ENCODE measurements at places on chromosomes 1 and 21.

GRCh38 chr21:19328954-19329353 lies 925.4 kb upstream of the TMPRSS15 start:
- no peak for DNase-seq

GRCh38 chr21:45846373-45847160 lies 135.0 kb upstream of the COL6A1 start:
- no peak for DNase-seq

DNA sequence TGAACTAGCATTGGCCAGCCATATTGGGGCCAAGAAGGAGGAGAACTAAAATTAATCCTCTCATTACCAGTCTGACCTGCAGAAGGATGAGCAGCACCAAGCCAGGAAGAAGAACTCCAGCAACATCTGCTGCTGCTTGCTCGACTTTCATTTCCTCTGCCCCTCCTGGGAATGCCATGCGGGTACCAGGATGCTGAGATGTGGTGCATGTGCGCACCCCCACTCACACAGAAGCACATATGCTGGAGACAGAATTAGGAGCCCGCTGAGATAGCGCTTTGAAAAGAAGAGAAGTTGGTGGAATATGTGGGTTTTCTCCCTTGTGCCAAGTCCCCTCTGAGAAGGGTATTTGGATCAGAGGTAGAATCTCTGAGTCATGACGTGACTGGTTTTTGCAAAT lies 70.4 kb downstream of the PLXNA2 start:
- DNase-seq, result no peak

GRCh38 chr1:30253807-30254440 lies 469.5 kb downstream of the MATN1 start:
- DNase-seq, result peak; percentile 19

DNA sequence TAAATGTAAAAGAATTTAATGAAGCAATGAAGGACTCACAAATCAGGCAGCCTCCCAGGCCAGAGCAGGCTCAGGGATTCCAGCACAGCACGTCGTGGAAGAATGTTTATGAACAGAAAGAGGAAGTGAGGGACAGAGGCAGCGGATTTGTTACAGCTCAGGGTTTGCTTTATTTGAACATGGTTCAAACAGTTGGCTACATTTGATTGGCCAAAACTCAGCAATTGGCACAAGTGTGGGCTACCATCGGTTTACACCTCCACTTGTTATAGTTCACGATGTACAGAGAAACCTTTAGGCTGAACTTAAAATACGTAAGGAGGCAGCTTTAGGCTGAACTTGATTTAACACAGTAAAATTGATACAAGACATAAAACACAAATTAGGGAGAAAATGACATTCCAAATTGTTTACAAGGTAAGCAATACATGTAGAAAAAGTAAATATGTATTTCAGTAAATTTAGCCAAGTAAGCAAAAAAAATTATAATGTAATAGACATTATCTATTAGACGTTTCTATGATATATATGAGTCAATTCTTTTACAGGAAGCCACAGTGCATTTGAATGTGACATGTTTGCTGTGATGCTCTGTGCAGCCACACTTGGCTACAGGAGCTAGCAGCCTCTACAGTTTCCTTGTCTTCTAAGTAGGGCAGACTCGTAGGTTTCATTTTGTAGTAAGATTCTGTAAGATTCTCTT lies 126.5 kb downstream of the ADSS2 start:
- peak; percentile 37 for DNase-seq

- peak; percentile 94 for DNase-seq
Measured at GRCh38 chr1:163897412-163898155, 575.8 kb downstream of the NUF2 start.

- DNase-seq, result no peak
Measured at GRCh38 chr1:67217938-67218337, 51.7 kb downstream of the IL23R start.

- no peak for DNase-seq
Measured at GRCh38 chr1:14112613-14113012, 412.6 kb downstream of the PRDM2 start.

DNA sequence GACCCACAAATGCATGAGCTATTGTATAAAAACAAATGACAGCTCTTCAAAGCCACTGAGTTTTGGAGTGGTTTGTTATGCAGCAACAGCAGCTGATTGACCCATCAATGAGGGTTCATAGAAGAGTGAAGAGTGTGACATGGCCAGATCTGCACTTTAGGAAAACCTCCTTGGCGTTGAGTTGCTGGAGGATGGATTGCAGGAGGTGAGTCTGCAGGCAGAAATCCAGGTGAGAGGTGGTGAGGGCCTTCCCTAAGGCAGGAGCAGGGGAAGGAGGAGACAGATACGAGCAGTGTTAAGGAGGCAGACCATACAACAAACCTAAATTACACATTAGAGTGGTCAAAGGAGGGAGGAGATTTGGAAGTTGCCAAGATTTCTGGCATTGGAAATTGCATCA lies 169.3 kb upstream of the CSF3R start:
- DNase-seq, result no peak

DNA sequence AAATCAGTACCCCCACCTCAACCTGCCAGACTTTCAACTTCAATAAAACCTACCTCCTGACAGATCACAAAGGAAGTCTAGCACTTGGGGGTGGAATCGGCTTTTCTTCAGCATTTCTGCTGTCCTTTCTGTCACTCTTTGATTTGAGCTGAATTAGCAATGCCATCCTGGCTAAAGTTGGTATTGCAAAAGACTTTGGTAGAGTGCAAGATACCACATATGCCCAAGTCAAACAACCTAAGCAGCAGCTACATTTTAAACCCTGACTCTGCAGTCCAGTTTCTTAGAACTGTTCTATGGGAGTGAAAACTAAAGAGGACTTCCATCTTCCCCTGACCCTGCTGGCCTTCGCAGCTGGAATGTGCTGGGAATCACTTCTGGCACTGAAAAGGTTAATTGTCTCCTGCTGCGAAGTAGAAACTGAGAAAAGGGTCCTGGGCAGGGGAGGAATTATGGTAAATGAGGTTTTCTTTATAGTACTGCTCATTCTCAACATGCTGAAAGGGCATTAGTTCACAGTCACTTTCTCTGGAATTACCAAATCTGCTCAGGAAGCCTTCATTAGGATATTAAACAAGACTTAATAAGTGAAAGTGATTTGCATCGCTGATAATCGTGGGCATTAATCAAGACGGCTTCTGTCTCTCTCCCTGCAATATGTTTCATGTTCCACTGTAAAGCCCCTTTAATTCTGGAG lies 126.2 kb upstream of the SMYD2 start:
- DNase-seq, result no peak

GRCh38 chr1:117060441-117061317 lies 553 bp downstream of the TTF2 start:
- DNase-seq, result peak; percentile 35

- DNase-seq, result peak; percentile 91
Measured at GRCh38 chr1:47317841-47318240, 3.9 kb upstream of the STIL start.

DNA sequence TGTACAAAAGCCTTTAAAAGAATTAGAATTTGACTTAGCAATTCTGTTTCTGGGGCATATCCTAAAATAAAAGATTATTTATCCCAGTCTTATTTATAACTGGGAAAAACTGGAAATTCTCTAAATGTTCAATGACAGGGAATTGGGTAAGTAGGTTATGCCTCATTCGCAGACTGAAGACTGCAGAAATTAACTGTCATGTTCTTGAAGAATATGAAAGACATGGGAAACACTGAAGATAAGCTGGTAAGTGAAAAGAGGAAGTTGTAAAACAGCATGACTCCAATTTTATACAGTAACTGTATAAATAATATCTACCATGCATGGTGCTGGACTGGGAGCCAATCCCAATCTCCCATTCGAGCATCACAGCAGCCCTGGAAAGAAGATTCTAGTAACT lies 50.6 kb upstream of the SLC2A1 start:
- no peak for DNase-seq

DNA sequence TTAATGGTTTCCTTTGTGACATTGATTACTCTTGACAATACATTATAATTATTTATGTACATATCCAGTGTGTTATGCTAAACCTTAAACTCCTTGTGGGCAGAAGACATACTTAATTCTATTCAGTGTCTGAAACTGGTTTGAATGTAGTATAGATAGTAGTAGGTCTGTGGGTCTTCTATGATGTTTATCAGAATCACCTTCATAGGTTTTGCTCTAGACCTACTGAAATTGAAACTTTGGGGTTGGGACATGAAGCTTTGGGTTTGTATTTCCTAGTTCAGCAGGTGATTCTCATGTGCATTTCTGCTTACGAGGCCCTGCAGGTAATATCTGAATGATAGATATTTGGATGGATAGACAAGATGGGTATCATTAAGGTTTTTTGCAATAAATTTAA lies 48.6 kb downstream of the MIGA1 start:
- no peak for DNase-seq

Measured in fibroblast of skin of right biceps (primary cell).